ENCODE measurements at places on chromosomes 2 and 18. TPM values are rescaled to one million over a fixed set of nuclear protein-coding genes. Genes with fewer than 3 reads are reported as not detected.

The TMEM17 gene
- 4.2 TPM for total RNA-seq

- DNase-seq: no peak
Observed at GRCh38 chr2:152573168-152573567, 144.1 kb downstream of the PRPF40A start.

DNA sequence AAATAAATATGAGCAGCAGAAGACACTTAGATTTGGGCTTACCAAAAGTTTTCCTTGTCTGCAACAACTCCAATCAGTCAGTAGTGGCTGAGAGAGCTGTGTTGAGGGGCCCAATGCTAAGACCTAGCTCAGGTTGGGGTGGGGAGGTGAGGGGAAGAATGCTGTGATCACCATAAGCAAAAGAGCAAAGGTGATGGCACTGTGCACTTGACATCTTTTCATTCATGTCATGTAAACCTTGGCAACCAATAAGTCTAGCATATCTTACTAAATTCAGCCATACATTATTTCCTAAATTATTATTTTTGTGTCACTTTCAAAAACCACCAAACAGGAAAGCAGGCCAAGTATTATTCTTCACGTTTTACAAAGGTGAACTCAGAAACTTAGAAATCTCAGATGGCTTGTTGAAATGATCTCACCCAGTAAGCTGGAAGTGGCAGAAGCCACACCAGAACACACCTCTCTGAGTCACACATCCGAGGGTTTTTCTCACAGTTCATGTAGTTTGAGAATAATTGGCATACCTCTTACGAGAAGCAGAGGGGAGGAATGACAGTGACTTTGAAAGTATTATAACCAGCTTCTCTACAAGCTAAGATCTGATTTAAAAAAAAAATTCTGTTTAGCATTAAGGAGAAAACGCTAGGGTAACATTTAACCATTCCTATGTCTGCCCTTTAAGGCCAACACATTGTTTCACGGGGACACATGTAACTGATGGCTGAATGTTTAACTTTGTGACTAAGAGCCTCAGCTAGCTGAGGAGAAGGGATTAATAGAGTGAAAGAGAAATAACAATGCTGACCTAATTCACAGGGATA, 43.3 kb upstream of the SETBP1 start:
- DNase-seq: no peak

- no peak for DNase-seq
Observed at GRCh38 chr18:33751613-33752221, 173.7 kb downstream of the ASXL3 start.

The PLA2R1 gene
- total RNA-seq: 3.6 TPM

DNA sequence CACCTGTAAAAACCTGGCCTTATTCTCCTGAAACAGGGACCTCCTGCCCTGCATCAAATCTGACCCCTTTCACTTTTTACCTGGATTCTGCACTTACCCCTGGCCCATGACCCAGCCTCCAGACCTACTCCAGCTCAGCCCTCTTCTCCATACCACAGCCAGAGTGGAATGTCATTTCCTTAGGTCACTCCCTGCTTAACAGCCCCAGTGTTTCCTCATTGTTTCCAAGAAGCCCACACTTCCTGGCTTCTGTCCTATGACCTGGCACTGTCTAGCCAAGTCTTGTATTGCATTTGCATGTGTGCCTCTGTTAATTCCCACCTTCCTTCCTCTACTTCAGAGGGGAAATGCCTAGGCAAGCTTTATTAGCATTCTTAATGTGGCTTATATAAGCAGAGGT, 51.4 kb upstream of the TRIB2 start:
- peak; percentile 32 for DNase-seq

DNA sequence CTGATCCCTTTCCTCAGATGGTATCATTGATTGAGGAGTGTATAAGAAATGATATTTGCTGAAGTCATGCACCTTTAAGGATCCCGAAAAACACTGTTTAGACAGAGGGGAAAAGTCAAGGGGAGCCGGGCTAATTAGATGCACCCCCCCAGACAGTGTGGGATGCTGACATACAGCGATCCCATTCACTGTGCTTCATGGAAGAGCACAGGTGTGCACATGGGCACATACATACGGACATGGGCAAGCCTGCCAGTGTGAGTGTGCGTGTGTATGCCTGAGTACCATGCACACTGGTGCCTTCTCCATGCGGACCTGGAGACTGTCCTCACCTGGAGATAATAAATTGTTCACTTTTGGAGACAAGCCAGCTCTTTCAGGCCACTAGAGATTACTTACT, 22.6 kb downstream of the MEIS1 start:
- no peak for DNase-seq

The TUBA4B gene
- not detected for total RNA-seq

- no peak for DNase-seq
Observed at GRCh38 chr2:154637456-154637855, 61.0 kb upstream of the KCNJ3 start.

DNA sequence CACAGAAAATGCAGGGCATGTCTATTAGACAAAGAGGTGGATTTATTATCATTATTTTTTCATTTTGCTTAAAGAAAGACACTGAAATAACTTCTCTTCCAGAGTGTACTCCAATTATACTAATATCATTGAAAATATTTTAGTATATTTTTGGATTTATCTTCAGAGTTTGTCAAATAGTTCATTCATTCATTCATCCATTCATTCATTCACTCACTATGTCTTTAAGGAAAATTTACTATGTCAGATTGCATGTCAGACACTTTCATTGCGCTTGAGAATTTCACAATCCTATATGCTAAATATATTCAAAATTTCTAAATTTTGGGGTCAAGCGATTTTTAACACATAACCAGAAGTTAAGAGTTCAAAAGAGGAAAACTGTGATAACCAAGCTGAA, 479.1 kb downstream of the ZEB2 start:
- DNase-seq: no peak

GRCh38 chr2:240412211-240412861, 23.1 kb upstream of the GPC1 start:
- DNase-seq: peak; percentile 65

The SPP2 gene
- not detected for total RNA-seq

DNA sequence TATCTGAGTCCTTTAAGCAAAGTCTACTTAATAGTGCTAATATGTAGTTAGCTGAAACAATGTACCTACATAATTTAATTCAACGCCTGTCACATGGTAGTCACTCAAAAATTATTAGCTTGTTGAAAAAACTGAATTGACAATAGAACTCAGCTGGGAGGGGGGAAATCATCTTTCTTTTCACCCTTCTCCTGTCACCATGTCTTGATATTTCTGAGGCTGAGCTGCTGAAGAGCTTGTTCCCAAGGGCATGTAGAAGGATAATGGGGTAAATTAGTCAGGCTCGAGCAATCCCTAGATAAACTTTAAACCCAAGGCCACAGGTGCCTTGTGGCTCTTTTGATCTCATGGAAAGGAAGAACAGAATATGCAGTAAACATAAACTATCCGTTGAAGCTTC, 339.6 kb upstream of the LRATD1 start:
- no peak for DNase-seq

DNA sequence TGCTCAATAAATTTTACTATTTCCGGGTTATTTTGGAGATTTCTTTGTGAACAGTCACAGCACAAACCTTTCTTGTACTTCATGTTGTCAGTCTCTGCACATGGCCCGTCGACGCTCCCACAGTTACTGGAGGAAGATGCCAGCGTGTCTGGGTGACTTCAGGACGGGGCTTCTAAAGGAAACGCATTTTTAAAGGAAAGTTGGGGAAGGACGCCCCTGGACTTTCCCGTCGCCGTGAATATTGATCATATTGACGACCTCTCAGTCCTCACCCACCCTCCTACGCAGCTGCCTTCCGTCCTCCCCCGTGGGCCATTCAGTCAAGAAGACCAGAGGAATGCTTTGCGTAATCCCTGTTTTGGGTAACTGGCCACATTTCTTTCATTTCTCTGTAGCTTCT, 71.1 kb upstream of the SNTG2 start:
- no peak for DNase-seq

- DNase-seq: no peak
Observed at GRCh38 chr2:33136056-33136455, 189.3 kb downstream of the LTBP1 start.

DNA sequence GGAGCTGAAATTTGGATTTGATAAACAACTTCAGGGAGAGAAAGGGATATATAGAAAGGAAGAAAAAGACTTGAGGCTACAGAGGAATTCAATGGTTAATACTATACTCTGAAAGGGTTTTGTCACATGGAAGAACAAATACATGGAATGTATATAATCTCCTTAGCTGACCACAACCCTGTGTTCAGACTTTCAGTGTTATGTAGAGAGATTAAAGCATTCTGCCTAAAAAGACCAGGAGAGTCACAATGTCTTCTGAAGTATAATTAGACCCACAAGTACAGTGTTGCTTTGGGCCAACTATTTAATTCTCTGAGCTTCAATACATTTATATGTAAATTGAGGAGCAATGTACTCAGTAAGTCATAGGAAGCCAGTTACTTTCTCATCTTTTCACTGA, 123.8 kb upstream of the FSHR start:
- DNase-seq: no peak

The LIMS3 gene
- total RNA-seq: 1.8 TPM

- DNase-seq: no peak
Observed at GRCh38 chr2:24831221-24832072, 38.2 kb downstream of the CENPO start.

DNA sequence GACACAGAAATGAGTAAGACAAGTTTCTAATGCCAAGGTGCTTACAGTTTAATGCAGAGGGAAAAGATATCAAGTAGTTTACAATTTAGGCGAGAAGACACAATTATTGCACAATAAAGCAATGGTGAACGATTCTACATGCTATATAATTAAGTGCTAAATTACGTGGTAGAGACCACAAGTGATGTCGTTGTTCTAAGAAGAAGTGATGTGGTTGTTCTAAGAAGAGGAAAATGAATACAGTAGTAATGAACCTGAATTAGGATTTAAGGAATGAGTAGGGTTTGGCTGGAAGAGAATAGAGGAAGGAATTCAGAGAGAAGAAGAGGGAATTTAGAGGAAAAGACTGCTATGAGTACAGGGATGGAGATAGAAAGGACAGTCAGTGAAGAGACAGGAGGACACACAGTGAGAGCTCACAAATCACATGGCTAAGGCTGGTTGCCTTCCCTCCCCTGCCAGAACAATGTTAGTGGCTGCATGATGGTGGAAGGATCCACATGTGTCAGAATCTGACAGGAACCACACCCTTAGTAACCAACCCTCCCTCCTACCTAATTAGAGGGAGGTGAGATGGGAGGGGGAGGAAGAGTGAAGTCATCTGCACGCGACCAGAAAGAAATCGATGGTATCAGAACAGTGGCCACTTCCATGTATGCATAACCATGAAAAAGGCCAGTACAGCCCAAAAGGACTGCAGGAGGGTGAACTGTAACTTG, 44.7 kb downstream of the M1AP start:
- DNase-seq: no peak

DNA sequence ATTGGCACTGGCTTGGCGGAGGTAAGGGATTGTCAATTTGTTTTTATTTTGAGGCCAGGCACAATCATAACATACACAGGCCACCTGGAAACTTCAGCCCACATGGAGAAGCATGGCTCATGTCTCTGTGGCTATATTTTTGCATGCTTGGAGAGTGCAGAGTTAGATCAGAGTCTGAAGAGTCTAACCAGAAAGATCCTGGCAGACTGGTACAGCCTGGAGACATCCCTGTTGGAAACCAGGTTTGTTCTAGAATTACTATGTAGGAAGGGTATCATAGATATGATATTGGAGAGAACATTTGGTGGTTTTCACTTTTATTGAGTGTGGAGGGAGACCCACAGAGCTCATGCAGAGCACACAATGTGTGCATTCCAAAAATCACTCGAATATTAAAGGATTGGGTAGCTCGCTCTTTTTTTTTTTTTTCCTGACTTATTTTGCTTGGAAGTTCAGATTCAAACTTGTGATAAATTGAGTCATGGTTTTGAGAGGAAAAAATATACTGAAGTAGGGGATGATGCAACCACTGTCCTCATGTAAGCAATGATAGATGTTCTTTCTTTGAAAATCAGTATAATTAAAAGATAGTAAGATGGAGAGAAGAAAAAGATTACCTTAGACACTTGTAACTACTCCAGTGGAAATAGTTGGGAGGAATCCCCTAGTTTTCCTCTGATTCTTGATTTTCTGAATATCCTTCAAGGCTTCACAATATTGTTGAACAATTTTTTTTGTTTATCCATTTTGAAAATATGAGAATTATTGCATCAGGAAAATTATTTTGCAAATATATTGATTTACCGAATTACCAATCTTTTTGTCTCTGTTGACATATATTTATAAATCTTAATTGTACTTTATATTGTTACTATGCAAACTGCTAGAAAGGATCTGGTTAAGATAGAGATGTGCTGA, 185.7 kb upstream of the ZEB2 start:
- DNase-seq: no peak

- no peak for DNase-seq
Observed at GRCh38 chr2:195813421-195813820, 156.4 kb downstream of the SLC39A10 start.

- DNase-seq: no peak
Observed at GRCh38 chr2:9085353-9085752, 81.9 kb upstream of the MBOAT2 start.

The B3GNT7 gene
- total RNA-seq: 6.8 TPM

DNA sequence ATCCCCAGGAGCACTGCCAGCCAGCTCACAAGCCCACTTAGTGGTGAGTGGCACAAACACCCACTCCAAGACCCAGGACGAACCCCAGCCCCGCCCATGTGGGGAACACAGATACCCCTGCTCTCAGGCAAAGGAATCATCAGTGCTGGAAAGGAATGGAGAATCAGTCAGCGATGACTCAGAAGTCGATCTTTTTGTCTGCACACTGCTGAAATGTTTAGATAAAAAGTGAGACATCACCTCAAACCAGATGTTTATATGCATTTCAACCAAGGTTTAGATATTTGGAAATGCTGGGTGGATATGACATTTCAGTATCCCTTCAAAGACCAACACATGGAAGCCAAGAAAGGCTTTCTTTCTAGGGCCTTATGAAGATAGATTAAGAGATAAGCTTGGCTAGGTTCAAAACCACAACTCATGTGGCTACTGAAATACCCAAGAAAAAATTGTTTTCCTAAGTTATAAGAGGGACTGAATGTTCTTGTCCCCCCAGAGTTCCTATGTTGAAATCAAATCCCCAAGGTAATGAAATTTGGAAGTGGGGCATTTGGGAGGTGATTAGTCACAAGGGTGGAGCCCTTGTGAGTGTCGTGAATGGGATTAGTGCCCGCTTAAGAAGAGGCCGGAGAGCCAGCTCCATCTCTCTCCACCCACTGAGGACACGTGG, 43.7 kb downstream of the POU3F3 start:
- DNase-seq: no peak

- DNase-seq: no peak
Observed at GRCh38 chr2:208315081-208315788, 49.2 kb downstream of the PIKFYVE start.

- DNase-seq: no peak
Observed at GRCh38 chr2:52477166-52477565, 1290.4 kb upstream of the CHAC2 start.

GRCh38 chr2:197259470-197259999, 51.0 kb downstream of the ANKRD44 start:
- DNase-seq: no peak

DNA sequence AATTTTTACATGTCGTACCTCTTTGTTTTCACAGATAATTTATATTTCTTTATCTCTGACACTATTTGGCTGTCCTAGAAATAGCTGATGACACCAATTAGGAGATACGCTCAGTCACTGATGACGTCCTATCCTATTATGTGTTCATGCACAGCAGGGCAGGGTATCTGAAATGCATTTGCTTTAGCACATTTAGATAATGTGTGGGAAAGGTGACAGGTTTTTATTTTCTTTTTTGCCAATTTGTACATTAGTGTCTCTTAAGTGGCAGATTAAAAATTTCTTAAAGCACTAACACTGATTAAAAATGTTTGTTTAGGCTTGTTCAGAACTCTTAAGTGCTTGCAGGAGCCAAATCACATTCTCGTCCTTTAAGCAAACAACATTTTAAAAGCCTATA, 39.7 kb downstream of the CDC42EP3 start:
- no peak for DNase-seq
